SK-N-DZ (cell line): ENCODE measurements at places on chromosomes 6 and 20.

- peak; percentile 76 for DNase-seq
These were observed 1138.9 kb upstream of the ADGRB3 start for GRCh38 chr6:67496191-67496590.

- DNase-seq: peak; percentile 81
These were observed at the start of gene BTBD9 for GRCh38 chr6:38639498-38640215. TSS of gene BTBD9 (minus strand) at chr6:38639929.

DNA sequence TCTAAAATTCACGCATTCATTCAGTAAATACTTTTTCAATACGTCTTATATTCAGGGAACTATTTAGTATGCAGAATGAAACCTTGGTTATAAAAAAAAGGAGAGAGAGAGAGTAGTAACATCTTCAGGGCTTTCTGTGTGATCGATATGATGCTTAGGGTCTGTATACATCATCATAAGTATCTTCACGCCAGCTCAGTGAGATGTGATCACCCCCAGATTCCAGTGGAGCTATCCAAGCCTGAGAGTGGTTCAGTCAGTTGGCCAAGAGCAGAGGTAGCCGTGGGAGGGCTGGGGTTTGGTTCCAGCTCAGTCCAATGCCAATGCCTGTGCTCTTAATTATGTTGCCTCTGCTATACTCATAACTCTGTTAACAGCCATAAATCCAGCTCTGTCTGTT lies 8.6 kb downstream of the CD83 start:
- no peak for DNase-seq

DNA sequence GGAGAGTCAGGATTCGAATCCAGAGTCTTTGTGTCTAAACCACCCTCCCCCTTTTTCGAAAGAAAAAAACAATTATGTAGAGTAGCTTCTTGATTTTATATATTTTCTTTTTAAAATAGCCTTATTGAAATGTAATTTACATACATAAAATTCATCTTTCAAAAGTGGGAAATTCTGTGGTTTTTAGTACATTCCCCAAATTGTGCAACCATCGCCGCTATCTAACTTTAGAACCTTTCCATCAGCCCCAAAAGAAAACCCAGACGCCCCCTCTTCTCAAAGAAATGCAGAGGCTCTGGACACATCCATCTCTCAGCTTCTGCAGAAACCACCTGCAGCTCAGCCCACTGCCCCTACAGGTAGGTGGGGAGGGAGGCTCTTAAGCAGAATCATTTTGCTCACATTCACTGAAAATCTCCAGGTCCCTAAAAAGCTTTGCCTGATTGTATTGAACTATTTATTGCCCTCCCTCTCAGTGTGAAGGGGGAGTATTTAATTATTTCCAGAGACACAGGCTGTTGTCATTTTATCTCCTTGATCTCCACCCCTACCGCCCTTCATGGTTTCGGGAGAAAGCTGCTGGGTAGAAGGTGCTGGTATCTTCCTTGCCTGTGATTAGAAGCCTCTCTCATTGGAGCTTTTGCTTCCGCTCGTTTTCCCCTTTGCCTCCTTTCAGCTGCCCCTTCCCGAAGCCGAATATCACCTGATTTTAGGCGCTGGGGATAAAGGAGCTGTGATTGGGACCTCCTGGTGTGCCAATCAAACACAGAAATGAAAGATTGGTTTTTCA lies 68.7 kb upstream of the KCNG1 start:
- DNase-seq: peak; percentile 71

DNA sequence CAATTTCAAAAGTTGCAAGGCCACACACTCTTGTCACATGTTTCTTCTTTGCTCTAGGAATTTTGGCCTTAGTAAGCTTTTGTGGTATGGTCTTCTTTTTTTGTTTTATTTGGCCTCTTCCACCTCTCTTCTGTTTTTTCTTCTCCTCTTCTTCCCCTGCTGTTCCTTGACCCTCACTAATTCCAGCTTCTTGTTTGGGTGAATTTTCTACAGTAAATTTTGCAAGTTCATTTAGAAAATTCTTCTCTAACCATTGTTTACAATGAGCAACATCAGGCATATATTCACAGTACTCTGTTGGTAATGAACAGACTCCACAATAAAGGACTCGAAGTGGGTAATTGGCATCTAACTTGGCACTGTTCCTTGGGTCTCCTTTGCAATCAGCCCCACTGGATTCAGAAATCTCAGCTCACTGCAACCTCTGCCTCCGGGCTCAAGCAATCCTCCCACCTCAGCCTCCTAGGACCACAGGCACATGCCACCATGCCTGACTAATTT lies 5.0 kb downstream of the ASIP start:
- no peak for DNase-seq

GRCh38 chr6:141531040-141531439 lies 601.7 kb upstream of the GJE1 start:
- DNase-seq: no peak

DNA sequence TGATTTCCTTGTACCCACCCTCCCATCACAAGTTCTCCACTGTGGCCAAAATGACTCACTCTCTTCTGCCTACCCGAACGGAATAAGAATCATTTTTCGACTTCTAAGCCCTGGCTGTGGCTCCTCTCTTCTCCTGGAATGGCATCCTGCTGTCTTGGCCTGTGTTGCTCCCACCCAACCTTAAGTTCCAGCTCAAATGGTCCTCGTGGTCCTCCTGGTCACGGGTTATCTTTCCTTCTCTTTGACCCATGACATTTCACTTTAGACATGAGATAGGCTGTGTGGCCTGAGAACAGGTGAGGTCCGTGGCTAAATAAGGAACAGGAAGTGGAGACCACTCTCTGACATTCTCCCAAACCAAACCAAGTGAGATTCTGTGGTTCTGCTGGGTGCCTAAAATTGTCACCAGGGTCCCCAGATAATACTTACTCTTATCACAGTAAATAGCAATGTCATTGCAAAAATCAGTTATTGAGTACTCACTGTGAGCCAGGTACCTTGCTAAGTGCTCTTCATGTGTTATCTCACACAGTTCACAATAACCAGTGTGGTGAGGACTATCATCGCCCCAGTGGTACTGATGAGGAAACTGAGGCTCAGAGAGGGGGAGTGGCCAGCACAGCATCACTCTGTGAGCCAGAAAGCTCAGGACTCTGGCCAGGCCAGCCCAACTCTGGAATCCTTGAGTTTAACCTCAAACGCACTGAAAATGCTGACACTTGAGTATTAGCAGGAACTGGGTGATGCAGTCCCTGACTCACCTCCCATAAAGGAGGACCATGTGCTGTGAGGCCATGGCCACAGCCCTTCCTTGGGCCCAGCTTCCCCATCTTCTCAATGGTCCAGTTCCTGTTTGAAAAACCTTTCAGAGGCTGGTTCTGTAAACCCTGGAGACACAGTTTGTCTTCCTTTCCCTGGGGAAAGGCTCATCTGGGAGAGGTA lies 74.8 kb upstream of the SIRPA start:
- DNase-seq: no peak

DNA sequence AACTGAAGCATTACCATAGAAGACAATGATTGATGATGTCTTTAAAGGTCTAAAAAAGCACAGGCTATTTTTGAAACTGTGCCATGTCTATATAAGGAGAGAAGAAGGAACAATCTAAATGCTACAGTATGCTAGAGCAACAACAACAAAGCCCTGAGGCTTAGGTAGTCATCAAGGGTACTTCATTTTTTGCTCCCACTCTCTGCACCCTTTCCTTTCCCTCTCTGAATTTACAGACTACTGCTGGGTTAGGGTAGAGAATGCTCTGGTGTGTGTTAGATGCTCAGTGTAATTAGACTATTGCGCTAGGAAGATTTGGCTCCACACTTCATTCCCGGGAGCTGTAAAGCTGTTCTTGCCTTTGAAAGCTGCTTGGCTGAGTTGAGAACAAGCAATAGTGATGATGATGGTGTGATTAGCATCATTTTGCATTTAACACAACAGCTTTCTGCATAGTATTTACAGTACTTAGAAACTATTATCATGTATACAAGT lies 1262.5 kb upstream of the CITED2 start:
- no peak for DNase-seq

GRCh38 chr6:30160785-30161531 lies at the start of gene TRIM10:
TSS of gene TRIM10 (minus strand) at chr6:30161211. CDS start at chr6:30160858, 353 bp downstream.
- DNase-seq: no peak

DNA sequence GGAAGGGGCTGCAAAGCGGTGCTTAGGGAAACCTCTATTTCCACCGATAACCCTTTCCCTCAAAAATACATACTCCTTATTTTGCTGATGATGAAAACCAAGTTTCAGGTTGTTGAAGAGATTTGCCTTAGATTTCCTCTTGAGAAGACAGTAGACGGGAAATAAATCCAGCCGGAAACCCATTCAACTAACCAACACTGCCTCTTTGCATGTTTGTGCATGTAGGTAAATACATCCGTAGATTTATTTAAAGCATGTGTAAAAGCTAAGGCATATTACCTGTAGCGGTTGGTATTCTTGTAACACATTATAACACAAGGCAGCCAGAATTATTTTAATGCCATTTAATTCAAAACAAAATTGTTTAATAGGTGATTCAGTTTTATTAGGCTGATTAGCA lies 136.3 kb upstream of the SLC22A23 start:
- no peak for DNase-seq

- no peak for DNase-seq
These were observed 35.7 kb downstream of the CDH26 start for GRCh38 chr20:59993736-59994430.

DNA sequence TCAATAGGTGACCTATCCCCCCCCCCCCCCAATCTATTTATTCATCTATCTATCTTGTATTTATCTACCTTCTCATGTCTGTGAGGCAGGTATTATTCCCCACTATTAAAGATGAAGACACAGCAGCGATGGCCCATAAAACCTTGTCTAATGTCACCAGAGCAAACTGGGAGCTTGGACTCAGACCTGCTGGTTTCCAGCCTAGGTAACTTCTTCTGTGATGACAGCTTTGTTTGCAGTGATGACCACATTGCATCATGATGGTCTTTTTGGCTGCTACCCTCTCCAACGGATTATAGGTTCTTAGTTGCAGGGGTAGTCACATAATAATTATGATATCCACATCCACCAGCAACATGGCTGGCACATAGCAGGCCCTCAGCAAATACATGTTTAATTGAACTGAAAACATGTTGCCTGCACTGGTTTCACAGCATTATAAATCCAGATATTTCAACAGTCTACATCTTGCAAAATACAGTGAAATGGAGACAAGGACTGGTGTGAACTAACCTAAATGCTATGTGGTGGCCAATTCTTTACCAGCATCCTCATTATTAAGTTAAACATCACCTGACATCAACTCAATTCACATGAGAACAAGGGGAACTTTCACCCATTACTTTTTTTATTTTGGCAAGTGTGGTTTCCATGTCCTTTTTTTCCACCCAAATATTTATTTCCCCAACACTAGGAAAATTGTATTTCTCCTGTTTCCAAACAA lies 712.5 kb upstream of the NRSN1 start:
- no peak for DNase-seq

GRCh38 chr6:38396209-38396608 lies 243.5 kb downstream of the BTBD9 start:
- DNase-seq: no peak

- DNase-seq: no peak
These were observed 118.1 kb downstream of the IRF4 start for GRCh38 chr6:509676-510075.

DNA sequence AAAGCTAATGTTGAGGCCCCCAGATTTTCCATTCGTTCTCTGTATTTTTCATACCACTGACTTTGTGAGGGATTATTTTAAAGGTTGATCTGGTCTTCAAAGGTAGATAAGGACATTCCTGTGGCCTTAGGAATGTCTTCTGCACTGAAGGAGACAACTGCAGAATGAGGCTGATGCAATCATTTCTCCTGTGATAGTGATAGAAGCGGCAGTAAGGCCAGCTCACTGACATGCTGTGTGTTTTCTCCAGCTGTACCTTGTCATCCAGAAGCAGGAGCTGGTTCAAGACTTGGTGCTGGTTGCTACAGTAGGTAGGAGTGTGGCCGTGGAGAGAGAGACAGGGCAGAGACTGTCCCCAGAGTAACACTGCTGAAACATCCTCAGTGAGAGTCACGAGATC lies 53.8 kb downstream of the DCBLD1 start:
- no peak for DNase-seq

DNA sequence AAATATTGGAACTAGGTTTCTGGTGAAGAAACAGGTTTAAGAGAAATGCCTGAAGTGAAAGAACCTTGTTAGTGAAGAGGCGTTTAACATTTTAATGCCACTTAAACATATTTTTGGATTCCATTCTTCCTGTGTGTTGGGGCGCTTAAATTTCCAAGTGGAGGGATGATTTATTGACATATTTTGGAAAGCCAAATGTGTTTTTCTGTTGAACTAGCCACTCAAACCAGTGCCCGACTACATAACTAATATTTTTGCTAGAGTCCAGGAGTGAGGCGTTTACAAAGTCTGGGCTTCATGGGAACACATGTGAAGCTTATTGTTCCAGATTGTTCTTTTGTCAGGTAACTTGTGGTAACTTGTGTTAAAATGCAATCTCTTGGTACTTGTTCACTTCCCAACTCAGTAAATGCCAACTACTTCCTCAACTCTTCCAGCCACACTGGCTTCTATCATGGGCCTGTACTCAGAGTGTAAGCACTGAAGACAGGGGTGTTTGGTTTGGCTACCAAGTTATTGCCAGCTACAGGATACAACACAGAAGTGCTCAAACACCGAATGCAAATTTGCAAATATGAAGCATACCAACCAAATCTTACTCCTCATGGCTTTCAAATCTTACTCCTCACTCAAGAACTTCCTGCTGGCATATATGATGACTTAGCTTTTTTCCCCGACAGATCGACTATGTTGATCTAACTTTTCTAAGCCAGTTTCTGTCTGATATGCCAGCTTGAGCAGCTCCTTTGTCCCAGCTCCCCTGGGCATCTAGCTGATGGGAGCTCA lies 2.0 kb upstream of the ZNFX1 start:
- DNase-seq: peak; percentile 28

DNA sequence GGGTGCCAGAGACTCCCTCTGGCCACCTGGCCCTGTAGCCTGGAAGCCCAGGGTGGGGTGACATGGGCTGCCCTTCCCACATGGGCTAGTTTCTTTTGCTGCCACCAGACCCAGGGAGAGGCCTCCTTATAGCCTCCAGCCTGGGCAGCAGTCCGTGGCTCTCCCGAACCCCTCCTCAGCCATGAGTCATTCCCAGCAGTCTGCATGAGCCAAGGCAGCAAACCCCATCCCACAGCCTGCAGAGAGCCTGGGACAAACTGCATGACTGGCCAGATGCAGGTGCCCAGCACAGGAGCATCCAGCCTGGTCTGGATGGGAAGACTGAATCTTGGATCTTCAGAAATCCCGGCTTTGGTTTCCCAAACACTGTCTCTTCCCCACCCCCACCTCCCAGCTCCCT lies 75.7 kb downstream of the MRPL14 start:
- no peak for DNase-seq

GRCh38 chr6:46473881-46474280 lies 17.4 kb downstream of the RCAN2 start:
- DNase-seq: no peak

GRCh38 chr6:134317471-134318131 lies at the start of gene SGK1:
TSS of gene SGK1 (minus strand) at chr6:134318112. CDS start at chr6:134317460, 652 bp downstream.
- no peak for DNase-seq
